ENCODE measurements at places on chromosomes 7 and 10.

DNA sequence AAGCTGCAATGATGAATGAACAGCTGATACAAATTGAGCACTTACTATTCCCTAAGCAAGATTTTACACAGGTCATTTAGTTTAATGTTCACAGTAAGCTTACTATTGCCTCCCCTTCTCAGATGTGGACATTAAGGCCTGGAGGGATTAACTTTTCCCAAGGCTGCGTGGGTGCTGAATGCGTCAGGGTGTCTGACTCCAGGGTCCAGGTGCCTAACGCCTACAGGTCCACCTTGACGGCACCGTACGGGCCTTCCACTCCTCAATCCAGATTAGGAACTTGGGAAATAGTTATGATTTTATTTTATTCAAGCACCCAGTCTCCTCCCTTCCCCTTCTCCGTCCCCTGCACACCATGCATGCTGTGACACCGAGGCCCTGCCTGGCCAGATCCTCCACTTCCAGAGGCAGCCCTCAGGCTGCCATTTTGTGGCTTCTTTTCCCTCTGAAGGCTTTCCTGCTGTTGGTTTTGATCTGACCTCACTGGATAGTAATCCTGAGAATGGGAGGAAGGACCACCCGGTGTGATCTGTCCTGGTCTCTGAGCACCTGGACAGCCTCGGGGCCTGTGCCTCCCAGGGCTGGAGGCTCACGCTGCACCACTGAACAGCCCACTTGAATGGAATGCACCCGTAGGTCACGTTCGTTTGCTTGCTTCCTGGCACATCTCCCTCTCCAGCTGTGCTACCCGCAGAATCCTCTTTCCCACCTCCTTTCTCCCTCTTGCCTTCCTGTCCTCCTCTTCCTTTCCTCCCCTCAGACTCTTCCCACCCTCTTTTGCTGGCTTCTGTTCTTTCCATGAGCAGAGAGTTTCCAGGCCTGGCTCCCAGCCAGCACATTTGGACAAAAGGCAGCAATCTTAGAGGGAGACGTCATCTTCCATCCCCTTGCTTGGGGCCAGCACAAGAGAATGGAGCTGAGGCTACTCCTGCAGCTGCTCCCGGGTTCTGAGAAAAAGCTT lies 14.4 kb downstream of the DENND2A start:
- DNase-seq, result peak; percentile 76

DNA sequence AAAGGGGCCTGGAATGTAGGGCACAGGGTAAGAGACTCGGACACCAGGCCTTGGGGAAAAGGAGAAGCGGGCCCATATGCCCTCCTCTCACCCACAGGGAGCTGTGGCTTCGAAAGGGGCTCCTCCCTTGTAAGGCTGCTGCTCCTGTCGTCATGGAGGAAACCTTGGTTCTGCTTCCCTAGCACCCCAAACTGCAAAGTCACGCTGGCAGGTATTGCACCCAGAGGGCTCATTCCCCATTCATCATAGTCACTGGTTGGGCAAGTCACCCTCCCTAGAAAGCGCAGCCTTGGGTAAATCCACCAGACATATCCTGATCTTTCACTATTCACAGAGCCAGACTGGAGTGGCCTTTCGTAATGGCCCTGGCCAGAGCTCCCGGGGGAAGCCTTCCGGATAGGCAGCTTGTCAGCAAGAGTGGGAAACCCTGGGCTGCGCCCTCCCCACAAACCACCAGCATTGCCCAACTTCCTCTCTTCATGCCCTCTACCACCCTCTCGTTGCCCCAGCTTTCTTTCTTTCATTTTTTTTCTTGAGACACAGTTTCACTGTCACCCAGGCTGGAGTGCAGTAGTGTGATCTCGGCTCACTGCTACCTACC lies 121.0 kb downstream of the HIP1 start:
- DNase-seq, result peak; percentile 72

DNA sequence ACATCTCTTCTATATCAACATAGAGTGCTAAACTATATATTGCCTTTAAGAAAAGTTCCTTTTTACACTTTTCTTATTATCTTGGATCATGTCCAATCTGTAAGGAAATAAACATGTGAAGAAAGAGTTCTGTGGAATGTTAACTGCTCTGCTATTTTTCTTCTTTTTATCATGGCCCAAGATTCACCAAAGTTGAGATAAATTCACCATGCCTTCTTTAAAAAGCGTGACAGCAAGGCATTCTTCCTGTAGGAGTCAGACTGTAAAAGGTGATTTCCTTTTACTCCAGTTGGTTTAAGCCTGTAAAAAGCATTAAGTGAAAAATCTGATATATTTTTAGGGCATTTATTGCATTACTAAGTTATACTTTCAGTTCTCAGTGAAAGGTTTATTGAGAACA lies 165.7 kb upstream of the FZD1 start:
- no peak for DNase-seq

DNA sequence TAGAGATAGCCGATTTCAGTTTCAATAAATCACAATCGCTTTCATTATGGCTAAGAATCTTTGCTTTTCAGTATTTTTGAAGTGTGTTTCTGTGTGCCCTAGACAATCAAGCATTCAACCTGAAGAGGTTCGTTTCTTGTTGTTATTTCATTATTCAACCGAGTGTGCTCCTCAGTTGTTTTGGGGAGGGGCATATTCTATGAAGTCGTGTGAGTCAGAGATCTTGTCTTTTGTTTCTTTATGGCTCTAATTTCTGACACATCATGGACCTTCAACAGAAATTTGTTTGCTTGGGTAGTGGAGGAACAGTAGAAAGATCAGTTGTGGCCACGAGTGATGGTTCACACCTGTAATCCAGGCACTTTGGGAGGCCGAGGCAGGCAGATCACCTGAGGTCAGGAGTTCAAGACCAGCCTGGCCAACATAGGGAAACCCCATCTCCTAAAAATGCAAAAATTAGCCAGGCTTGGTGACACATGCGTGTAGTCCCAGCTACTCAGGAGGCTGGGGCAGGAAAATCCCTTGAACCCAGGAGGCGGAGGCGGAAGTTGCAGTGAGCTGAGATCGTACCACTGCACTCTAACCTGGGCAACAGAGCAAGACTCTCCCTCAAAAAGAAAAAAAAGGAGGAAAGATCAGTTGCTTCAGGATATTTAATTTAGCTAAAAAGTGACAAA lies 38.3 kb downstream of the C1QL3 start:
- no peak for DNase-seq

- no peak for DNase-seq
These were observed 383.0 kb upstream of the SEMA3C start for GRCh38 chr7:81301815-81302214.

GRCh38 chr10:104252368-104252767 lies 2.3 kb upstream of the GSTO1 start:
- DNase-seq, result no peak

GRCh38 chr10:127015373-127015772 lies 110.1 kb downstream of the DOCK1 start:
- DNase-seq, result no peak

DNA sequence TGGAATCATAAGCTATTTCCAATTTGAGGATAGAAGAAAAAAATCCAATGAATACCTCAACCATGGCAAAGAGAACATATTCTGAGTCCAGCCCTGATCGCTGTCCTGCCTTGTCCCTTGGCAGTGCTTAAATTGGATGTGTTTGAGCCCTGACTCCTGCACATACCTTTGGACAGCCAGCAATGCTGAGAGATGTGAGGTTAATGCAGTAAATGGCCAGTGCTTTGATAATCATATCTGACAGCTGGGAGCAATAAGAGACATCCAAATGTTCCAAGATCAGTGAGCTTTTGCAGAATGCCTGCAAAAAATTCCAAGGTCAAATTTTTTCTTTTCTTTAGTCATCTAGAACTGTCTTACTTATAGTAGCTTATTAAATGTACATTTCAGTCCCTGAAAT lies 80.1 kb upstream of the LRRC17 start:
- no peak for DNase-seq

DNA sequence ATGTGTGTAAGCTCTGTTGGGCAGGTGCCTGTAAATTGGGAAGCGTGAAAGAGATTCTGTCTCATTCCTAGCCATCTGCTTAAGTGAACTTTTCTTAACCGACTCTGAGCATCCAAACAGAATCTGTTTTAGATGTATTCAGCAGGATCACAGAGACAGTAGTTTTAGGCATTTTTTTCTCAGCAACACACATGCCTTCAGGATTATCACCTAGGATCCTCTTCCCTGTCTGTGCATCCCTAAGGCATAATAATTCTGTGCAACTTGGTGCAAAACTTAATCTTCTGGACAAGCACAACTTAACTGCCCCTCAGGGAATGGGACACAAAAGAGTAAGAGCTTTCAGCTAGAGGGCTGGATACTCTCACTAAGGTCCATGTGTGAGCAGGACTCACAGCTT lies 284.8 kb downstream of the C7orf25 start:
- no peak for DNase-seq

DNA sequence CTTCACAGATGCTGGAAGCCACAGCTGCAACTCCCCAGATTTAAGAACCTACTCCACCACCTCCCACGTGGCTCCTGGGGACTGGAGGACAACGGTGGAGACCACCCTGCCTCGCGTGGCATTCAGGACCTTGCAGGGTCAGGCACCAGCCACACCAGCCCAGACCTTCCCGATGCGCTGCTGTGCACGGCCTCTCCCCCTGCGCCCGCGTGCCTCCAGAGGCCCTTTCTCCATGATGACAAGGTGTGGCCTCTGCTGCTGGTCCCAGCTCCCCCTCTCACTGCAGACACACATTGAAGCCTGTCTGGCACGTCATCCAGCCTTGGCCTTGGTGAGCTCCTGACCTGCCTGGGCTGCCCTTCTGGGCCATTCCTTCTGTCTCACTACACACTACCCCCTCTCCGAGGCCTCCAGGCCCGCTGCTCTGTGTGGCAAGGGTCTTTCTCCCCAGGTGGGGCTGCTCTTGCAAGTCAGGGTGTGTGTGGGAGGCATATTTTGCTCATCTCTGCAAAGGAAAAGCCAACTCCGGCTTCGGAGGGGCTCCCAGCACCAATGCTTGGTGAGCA lies 254.8 kb downstream of the MAD1L1 start:
- DNase-seq, result no peak

DNA sequence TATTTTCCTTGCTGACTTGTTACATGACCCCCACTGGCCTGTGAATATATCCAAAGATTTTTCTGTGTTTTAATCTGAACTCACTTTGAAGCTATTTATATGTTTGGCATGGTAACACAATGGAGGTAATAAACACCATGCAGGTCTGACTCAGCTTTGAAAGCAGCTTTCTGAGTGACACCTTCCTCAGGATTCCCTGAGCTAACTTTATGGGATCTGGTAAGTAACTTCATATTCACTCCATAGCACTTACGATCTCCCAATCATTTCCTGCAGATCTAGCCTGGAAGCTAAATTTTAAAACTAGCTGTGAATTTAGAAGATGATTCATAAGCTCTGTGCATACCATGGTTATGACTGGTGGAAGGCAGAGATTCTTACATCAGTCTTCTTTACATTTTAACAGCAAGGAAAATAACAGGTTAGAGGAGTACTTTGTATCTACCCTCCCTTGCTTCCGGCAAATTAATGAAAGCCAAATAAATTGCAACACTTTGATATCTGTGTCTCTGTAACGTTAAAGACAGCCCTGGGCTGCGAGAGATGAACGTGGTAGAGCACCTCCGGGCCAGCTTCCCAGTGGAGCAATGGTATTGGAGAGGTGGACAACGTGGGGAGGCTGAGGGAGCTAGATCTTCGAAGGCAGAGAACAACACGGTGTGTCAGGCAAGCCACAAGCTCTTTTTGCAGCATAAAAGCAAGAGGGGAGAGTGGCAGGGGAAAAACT lies 170.2 kb upstream of the KLF14 start:
- no peak for DNase-seq

Data from pons (tissue), 1 donor.